ENCODE measurements at places on chromosomes 11 and 22. TPM values are rescaled to one million over a fixed set of nuclear protein-coding genes. Genes with fewer than 3 reads are reported as not detected.

DNA sequence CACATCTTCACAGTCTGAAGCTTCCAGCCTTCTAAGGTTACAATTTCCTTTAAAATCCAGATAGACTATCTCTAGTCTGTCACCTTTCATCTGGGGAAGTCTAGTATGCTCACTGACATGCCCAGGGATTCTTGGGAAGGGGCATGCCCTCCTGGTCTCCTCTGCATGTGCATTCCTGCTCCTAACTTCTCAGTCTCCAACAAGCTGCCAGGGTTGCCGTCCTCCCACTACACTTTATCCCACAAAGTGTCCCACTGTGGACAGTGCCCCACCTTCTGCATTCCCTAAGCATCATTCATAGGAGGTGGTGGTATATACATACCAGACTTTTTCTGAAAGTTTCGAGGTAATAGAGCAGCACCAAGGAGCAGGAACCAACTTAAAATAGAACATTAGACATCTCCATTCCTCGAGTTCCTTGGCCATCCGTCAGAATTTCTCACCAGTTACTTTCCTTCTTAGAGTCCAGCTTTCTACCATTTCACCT lies 28.7 kb downstream of the EIF3F start:
- H3K4me1 ChIP-seq, result no peaks in the 10 kb centered on the region
- no peak overlapping the region for H3K4me3 ChIP-seq
- H3K36me3 ChIP-seq, result no peaks in the 10 kb centered on the region

- no peaks in the 10 kb centered on the region for H3K4me1 ChIP-seq
- DNase-seq, result peak; percentile 18
- H3K27ac ChIP-seq, result no peak overlapping the region
- H3K27me3 ChIP-seq, result peaks cover 7% of the 10 kb centered on the region
- H3K4me3 ChIP-seq, result no peak overlapping the region
Observed at GRCh38 chr11:112797648-112798293, 163.4 kb upstream of the NCAM1 start.

DNA sequence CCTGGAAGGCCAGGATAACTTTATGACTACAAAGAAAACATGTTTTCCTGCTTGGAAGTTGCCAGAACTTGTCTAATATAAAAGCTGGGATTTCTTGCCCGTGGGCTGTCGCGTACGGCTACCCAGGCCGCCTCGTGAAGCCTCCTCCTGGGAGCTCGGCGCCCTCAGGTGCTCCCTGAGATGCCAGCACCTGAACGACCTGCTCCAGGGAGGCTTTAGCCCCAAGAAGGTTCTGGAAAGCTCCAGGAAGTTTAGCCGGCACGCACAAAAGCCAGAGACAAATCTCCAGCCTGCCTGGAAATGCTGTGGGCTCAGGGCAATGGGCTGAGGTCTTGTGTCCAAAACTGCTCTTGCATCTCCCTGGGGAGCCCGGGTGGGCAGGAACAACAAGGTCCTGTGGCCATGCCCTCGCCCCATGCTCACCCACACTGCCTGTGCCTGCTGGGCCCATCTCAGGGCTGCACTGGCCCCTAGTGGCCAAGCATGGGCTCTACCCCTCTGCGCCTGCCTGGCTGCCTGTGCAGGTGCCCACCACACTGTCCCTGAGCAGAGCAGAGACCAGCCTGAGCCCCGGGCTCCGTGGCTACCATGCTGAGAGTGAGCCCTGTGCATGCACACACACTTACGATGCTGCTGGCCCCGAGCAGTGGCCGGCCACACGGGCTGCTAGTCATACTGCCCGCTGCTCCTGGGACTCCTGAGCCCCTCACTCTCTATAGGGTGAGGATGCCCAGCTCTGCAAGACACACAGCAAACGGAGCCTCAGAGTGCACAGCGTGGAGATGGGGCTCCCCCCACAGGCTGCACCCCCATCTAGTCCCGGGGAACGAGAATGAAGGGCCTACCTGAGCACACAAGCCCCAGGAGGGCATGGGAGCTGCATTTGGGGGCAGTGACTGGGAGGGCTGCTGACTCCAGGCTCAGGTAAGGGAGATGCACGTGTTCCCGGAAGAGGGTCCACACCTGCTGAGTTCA lies 4.9 kb upstream of the CELSR1 start:
- no peaks in the 10 kb centered on the region for H3K36me3 ChIP-seq
- peak overlapping the region; percentile 26 for H3K27ac ChIP-seq
- no peak overlapping the region for H3K4me3 ChIP-seq
- H3K27me3 ChIP-seq, result no peaks in the 10 kb centered on the region

OR2AG1 gene
- total RNA-seq, result not detected

BARX2 gene
- 3.9 TPM for total RNA-seq

C11orf91 gene
- 1.3 TPM for total RNA-seq

DNA sequence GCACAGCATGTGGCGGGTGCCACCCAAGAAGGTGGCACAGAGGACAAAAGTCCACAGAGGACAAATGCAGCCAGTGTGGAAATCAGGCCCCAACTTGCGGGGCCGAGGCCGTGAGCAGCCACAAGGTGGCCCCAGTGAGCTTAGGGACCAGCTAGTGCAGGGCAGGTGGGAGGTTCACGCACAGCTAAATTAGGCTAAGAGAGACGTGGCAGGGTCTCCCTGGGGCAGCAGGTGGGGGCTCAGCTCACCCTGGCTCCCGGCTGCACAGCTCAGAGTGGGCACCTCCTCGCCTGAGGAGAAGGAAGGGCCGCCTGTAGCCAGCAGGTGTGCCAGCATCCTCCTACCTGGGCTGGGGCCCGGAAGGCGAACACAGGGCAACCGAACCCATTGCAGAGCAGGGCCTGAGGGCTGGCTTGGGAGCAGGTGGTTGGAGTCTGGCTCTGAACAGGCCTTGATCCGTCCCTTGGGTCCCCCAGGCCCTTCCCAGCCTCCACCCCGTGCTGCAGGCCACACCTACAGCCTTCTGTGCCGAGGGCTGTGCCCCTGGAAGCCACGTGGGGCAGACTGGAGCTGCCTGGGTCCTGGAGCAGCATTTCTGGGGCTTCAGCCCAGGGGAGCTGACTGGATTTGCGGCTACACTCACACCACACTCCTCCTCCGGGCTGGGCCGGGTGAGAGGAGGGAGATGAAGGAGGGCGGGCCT lies 26.1 kb upstream of the CELSR1 start:
- no peaks in the 10 kb centered on the region for H3K4me1 ChIP-seq
- no peaks in the 10 kb centered on the region for H3K36me3 ChIP-seq
- DNase-seq, result no peak
- H3K27ac ChIP-seq, result no peak overlapping the region
- H3K27me3 ChIP-seq, result no peaks in the 10 kb centered on the region
- H3K4me3 ChIP-seq, result no peak overlapping the region

DNA sequence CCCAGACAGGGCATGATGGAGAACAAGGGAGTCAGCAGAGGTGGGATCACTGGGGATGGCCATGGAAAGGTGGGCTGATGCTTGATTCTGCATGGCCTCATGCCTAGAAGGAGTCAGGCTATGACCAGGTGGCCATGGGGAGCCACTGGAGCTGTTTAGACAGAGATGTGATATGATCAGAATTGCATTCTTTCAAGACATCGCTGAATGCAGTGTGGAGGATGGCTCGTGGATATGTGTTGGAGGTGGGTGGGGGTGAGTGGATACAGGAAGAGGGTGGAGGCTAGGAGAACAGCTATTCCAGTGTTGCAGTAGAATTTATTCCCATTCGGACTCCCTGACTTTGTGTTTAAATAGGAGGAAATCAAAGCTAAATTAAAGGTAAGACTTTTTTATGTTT lies 841.1 kb downstream of the NTM start:
- H3K4me1 ChIP-seq, result no peaks in the 10 kb centered on the region
- H3K4me3 ChIP-seq, result no peak overlapping the region
- no peak for DNase-seq
- H3K27ac ChIP-seq, result no peak overlapping the region
- H3K36me3 ChIP-seq, result no peaks in the 10 kb centered on the region

- no peak overlapping the region for H3K4me3 ChIP-seq
- DNase-seq, result no peak
- H3K27me3 ChIP-seq, result no peaks in the 10 kb centered on the region
- H3K27ac ChIP-seq, result no peak overlapping the region
Observed at GRCh38 chr22:43241699-43242386, 54.9 kb upstream of the TTLL12 start.

Measured in Panc1 (cell line).